Fibroblast of lung (primary cell): ENCODE measurements at places on chromosomes 6 and 20. TPM values are rescaled to one million over a fixed set of nuclear protein-coding genes. Genes with fewer than 3 reads are reported as not detected.

Gene BIRC7
- not detected in 2 replicates for total RNA-seq

- no peak overlapping the region for H3K4me3 ChIP-seq
- no peaks in the 10 kb centered on the region for H3K36me3 ChIP-seq
- no peaks in the 10 kb centered on the region for H3K4me1 ChIP-seq
Measured at GRCh38 chr6:52155791-52156576, 30.2 kb upstream of the IL17A start.

Gene ECT2L
- under 0.01 and 0.17 TPM in 2 replicates for total RNA-seq

Gene TFAP2D
- not detected in 2 replicates for total RNA-seq

- no peak overlapping the region for H3K27ac ChIP-seq
- DNase-seq = no peak
- no peaks in the 10 kb centered on the region for H3K27me3 ChIP-seq
- H3K4me1 ChIP-seq = no peaks in the 10 kb centered on the region
Measured at GRCh38 chr6:155771822-155772221, 316.2 kb upstream of the NOX3 start.

Gene BPIFB4
- not detected in 2 replicates for total RNA-seq

GRCh38 chr6:155387481-155387880 lies 68.2 kb downstream of the NOX3 start:
- H3K27ac ChIP-seq = no peak overlapping the region
- H3K4me3 ChIP-seq = no peak overlapping the region

Gene TEAD3
- 7.7 and 9.6 TPM in 2 replicates for total RNA-seq

Gene LRRN4
- total RNA-seq = under 0.01 TPM in 1 of 2 replicates, not detected in the other

DNA sequence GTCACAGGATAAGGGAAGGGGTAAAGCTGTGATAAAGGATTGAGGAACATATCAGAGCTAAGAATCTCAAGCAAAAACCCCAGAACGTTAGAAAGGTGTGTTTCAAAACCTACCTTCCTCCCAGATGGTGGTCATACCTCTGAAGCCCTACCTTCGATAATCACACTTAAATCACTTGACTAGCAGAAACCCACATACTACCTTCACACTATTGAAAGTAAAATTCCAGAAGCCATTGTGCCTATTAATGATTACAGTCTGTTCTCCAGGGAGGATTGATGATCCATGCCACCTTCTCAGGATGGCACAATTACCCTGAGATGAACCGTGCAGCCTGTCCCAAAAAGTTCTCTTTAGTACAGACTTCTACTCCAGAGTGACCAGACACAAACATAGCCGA lies 72.3 kb upstream of the SOX4 start:
- no peaks in the 10 kb centered on the region for H3K27me3 ChIP-seq
- H3K36me3 ChIP-seq = no peaks in the 10 kb centered on the region
- no peak overlapping the region for H3K27ac ChIP-seq
- no peak overlapping the region for H3K4me3 ChIP-seq
- no peak for DNase-seq

Gene SMLR1
- not detected in 2 replicates for total RNA-seq

DNA sequence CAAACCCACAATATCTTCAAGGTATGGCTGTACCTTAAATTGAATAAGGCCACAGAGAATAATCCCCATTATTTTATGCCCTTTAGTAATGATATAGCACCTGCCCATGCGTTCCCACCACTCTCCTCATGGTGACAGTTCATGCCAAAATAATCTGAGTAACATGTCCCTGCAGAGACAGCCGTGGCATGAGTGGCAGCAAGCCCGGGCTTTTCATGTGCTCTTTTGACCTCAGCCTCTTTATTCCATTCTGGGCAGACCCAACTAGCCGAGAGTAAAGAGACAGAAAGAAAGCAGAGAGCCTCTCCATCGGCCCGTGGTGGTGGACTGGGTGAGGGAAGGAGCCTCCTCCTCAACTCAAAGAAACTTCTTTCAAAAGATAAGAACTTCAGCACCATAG lies 19.9 kb upstream of the POPDC3 start:
- DNase-seq = no peak
- no peaks in the 10 kb centered on the region for H3K27me3 ChIP-seq
- no peak overlapping the region for H3K27ac ChIP-seq
- H3K4me3 ChIP-seq = no peak overlapping the region
- no peaks in the 10 kb centered on the region for H3K36me3 ChIP-seq
- H3K4me1 ChIP-seq = no peaks in the 10 kb centered on the region

Gene EBF4
- 0.99 and 2.1 TPM in 2 replicates for total RNA-seq

- no peak overlapping the region for H3K27ac ChIP-seq
- peak; percentile 49 for DNase-seq
- H3K36me3 ChIP-seq = no peaks in the 10 kb centered on the region
- no peaks in the 10 kb centered on the region for H3K4me1 ChIP-seq
- H3K27me3 ChIP-seq = no peaks in the 10 kb centered on the region
Measured at GRCh38 chr20:51190783-51191180, 167.9 kb upstream of the KCNG1 start.

DNA sequence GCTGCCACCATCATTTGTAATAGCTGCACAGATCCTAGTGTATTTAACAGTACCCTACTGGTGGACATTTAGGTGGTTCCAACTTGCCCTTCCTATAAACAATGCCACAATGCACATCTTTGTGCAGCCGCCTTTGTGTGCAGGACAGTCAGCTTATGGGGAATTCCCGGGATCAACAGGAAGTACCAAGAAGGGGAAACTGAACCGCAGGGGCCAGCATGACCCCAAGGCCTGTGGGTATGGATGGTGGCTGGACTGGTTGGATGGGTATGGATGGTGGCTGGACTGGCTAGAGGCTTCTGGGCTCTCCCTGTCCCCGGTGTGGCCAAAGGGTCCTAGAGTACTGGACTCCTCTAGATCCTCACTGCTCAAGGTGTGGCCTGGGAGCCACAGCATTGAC lies 46.7 kb downstream of the CEBPB start:
- H3K36me3 ChIP-seq = no peaks in the 10 kb centered on the region
- H3K4me1 ChIP-seq = no peaks in the 10 kb centered on the region
- no peak for DNase-seq
- H3K4me3 ChIP-seq = no peak overlapping the region
- no peaks in the 10 kb centered on the region for H3K27me3 ChIP-seq
- no peak overlapping the region for H3K27ac ChIP-seq

Gene DEFB132
- not detected in 2 replicates for total RNA-seq

- H3K27ac ChIP-seq = no peak overlapping the region
- no peaks in the 10 kb centered on the region for H3K27me3 ChIP-seq
- no peak for DNase-seq
- H3K4me1 ChIP-seq = peaks cover 3% of the 10 kb centered on the region
- peaks cover 2% of the 10 kb centered on the region for H3K36me3 ChIP-seq
Measured at GRCh38 chr20:3011752-3012151, 31.7 kb upstream of the GNRH2 start.

DNA sequence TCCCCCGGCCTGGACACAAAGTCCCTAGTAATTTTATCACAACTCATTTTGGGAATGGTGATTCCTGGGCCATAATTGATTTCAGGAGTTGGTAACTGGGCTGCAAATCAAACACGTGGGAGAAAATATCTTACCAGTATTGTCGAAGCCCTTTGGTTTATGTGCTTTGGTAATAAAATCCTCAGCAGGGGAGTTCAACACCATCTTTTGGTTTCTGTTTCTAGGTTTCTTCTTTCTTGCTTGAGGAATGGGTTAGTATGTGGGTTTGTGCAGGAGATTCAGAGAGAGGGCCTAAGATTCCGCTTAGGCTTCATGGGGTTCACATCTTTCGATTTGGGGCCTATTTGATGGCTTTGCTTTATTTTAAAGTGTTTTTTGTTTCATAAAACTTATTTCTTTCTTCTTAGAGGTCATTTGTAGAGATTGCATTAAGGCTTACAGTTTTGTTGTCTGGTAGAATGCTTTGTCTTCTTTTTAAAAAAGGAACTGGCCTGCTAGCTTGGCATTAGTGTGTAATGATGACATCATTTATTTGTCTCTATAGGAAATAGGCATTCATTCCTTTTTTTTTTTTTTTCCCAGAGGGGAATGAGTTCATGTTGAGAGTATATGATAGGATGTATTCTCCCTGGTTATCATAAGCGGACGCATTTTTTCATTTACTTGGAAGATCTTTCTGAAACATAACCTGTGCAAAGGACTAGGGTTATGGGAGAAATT lies 45.8 kb downstream of the CYP24A1 start:
- no peaks in the 10 kb centered on the region for H3K36me3 ChIP-seq
- H3K4me1 ChIP-seq = peaks cover 13% of the 10 kb centered on the region
- no peaks in the 10 kb centered on the region for H3K27me3 ChIP-seq
- no peak for DNase-seq
- H3K4me3 ChIP-seq = no peak overlapping the region
